ENCODE measurements at places on chromosomes 6 and 20.

DNA sequence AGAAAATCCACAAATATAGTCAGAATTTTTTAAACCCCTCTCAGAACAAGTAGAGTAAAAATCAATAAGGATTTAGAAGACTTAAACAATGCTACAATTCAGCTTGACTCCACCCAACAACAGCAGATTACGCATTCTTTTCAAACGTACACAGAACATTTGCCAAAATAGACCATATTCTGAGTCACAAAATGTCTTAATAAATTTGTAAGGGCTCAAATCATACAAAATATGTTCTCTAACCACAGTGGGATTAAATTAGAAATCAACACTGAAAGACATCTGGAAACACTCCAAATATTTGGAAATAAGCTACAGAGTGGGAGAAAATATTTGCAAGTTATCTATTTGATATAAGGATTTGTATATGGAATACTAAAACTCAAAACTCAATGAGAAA is 164.2 kb upstream of the AKAP12 start:
- DNase-seq, result no peak

DNA sequence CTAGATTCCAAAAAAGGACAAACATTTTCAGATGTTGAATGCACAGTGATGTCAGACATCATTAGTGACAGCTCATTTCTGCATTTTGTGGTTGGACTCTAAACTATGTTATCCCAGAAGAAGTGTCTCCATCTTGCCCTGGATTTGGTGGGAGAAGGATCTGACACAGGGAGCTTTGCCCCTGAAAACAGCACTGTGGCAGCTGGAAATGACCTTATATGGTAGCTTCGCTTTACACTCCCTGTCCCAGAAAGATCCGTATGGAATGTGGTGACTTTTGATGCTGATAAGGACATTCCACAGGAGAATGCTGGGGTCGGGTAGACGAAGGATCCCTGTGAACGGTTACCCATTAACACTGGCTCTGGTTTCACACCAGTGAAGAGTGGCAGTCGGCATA is 87.2 kb upstream of the EDN1 start:
- no peak for DNase-seq

GRCh38 chr6:145600299-145600698 is 135.0 kb downstream of the EPM2A start:
- no peak for DNase-seq

DNA sequence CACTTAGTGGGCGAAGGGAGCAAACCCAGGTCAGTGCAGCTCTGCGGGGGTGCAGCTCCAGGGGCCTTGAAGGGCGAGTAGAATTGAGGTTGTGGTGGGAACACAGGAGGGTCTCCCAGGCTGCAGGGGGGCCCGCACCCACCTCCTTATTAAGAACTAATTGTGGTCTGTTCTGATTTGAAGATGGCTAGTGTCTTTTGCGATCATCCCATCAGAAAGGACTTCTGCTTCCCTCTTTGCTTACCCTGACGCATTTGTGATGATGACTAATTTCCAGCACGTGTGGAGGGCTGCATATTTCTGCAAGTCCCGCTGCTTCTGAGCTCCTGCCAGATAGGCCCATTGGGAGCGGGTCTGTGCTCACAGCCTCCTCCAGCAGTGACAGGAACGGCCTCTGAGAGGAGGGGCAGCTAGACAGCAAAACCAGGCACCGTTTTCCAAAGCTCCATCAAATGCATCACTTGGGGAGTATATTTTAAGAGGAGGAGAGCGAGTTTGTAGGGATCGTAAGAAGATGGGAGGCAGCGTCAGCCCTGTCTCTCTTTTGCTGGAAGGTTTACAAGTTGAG is 268.9 kb downstream of the CDH4 start:
- no peak for DNase-seq

DNA sequence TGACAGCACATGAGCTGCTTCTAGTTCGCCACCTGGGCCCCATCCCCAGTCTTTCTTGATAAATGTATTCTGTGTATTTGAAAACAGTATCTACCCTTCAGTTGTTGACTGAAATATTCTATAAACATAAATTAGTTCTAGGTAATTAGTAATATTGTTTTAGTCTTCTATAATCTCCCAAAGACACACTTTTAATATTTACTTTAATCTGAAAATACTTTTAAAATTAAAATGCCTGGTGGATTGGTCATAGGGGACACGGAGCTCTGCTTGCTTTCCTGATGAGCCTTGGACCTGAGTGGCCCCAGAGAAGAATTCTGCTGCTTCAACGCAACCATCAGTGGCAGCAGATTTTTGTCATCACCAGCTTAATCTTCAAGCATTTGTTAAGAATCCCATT is 234.5 kb downstream of the THBS2 start:
- no peak for DNase-seq

GRCh38 chr6:170048615-170049256 is 242.1 kb downstream of the DLL1 start:
- DNase-seq, result no peak

- DNase-seq, result no peak
Measured at GRCh38 chr20:48060841-48061720, 275.8 kb upstream of the SULF2 start.

DNA sequence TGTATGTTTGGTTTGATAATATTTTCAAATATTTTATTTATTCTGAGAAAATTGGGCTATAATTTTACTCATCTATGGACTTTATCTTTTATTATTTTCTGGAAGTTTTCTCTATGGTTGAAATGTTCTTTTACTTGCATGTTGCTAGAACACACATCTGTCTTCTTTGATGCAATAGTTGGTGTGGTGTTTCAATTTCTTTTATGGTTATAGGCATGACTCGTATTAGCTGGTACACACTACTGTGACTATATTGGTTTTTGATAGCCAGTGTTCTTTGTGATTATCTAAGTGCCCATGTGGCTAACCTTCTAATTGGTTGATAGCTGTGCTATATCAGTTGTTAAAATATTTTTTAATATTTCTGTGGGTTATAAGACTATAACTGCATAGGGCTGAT is 1343.3 kb upstream of the GJE1 start:
- DNase-seq, result no peak

- no peak for DNase-seq
Measured at GRCh38 chr6:35174088-35174434, 32.9 kb upstream of the TCP11 start.

GRCh38 chr20:40931410-40932044 is 97.1 kb upstream of the TOP1 start:
- no peak for DNase-seq

DNA sequence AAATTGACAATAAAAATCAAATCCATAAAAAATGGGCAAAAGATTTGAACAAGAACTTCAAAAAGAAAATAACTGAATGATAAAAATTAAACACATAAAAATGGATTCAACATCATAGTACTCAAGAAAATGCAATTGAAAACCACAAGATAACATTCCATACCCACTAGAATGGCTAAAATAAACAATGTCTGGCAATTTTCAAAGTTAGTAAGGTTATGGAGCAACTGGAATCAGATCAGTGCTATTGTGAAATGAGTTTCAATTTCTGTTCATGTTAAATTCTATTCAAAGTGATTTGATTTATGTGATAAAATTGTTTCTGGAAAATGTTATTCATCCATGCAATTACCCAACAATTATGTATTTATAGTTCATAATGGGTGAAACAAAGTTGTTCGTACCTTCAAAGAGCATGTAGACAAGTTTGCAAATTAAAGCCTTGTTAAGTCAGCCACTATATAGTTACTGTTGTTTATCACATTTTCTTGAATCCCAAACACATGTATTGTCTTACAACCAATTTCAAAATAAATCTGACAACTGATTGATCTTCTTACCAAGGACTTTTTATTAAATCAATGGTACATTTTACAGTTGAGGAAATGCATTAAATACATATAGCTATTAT is 151.5 kb upstream of the CENPW start:
- no peak for DNase-seq
